ENCODE measurements at places on chromosomes 4 and X.

GRCh38 chr4:180057891-180058671 lies 2185.1 kb upstream of the TENM3 start:
- no peak for DNase-seq

DNA sequence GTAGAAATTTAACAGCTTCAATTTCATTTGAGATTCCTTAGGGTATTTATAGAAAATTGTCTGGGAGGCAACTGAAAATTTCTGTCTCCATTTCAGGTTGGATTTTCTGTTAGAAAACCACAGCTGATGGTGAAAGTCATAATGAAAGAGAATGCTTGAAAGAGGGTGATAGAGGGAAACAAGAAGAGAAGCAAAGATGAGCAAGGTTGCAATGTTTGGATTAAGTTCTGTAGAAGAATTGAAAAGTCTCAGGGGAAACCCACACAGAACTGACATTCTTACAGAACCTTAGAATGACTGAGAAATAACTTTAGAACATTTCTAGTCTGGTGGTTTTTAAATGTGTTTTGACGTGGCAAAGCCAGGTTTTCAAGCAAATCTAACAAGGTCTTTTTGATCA lies 14.7 kb downstream of the GBA3 start:
- no peak for DNase-seq

GRCh38 chr4:100823066-100823992 lies 305.5 kb upstream of the EMCN start:
- DNase-seq: no peak

DNA sequence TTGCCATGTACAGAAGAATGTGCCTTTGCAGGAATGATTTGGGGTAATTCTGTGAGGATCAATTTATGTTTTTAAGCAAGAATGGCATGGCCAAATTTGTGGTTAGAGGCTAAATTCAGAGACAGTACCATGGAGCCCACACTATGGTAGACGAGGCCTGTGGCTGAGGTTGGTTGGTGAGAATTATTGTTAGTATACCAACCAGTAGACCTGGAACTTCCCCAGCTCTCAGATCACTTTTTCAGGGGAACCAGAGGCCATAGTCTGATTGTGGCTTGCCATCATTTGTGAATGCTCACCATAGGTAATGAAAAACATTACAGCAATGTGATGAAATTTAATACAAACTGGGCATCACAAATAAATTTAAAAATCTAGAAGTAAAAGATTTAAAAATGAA lies 56.3 kb downstream of the SHISA3 start:
- DNase-seq: no peak

DNA sequence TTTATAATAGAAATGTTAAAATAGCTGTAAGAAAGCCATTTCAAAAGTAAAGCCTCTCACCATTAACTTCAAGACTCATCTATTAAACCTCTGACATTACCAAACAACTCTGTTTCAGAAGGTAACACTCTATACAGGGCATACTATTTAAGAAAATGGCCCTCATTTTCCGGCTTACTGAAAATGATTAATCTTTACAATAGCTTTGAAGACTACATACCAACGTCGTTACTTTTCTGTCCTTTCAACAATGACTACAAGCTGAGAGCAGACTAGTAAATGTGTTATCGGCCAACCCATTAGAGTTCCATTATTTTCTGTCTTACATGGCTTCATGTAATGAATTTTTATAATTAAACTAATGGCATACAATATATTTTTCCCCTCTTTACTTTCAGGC lies 593.6 kb upstream of the FTHL17 start:
- DNase-seq: no peak

Data from activated effector memory CD4-positive, alpha-beta T cell treated with anti-CD3 and anti-CD28 coated beads, Interleukin-2, amount 50 U/mL, for 16 hours (primary cell).